Motor neuron (in vitro differentiated cells): ENCODE measurements at places on chromosomes 6 and 20. TPM values are rescaled to one million over a fixed set of nuclear protein-coding genes. Genes with fewer than 3 reads are reported as not detected.

GRCh38 chr6:107816818-107817217 lies 7.3 kb downstream of the SCML4 start:
- ATAC-seq = no peak

- ATAC-seq = no peak
Observed at GRCh38 chr6:27891320-27891875, 20.8 kb downstream of the OR2B2 start.

GRCh38 chr20:53884859-53885541 lies 185.4 kb downstream of the BCAS1 start:
- no peak for ATAC-seq

DNA sequence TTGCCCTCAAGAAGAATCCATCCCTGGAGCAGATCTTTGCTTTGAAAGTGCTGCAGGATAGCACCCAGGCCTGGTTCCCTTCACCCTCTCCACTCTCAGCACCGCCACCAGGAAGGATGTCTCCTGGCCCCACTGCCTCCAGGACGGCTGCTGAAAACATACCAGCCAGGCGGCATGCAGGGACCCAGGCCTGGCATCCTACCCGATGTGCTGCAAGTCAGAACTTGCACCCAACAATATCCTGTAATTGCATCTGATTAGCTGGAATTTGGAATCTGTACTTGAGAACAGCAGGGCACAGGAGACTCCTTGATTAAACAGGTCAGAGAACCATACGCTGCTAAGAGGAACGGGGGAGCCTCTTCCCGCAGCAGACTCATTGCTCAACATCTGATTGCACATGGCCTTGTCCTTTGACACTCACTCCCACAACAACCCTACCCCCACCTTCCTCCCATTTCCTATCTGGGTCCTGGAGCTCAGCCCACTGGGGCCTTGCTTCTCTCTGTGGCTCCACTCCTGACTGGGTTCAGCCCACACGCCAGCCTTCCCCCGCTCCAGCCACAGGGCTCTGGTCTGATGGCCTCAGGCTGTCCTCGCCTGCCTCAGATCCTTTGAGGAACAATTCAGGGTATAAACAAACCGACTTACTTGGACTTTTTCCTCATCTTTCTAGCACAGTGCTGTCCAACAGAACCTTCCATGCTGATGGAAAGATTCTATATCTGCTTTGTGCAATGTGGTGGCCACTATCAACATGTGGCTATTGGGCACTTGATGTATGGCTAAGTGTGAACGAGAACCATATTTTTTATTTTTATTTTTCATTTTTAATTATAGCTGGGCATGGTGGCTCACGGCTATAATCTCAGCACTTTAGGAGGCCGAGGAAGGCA lies 78.0 kb downstream of the FGD2 start:
- no peak for ATAC-seq

Gene MLIP
- total RNA-seq = 11.5 TPM in 2 replicates

DNA sequence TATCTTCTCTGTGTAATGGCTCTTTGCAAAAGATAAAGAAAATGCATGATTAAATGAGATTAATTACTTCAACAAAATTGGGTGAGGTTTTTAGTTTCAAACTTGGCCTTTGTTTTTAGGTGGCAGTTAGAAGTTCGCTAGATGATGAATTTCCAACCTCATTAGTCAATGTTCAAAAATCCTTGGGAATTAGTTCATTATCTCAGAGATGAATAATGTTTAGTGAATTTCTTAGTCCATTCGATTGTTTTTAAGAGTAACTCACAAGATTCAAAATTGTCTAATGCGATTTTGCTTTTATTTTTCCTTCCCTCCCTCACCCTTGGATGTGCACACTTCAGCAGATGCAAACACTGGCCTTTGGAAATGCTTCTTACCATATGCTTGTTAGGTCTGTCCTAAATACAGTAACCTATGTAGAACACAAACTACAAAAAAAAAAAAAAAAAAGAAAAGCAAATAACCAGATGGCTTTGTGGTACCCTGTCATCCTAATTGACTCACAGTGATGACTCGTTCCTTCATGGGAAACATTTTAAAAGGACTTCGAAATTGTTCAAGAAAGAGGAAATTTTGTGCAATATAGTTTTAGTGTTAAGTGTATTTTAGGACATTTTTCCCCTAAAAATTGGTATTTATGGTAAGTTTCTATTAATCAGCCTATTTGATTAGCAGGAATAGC lies 66.7 kb downstream of the FAM229B start:
- ATAC-seq = peak; percentile 66

DNA sequence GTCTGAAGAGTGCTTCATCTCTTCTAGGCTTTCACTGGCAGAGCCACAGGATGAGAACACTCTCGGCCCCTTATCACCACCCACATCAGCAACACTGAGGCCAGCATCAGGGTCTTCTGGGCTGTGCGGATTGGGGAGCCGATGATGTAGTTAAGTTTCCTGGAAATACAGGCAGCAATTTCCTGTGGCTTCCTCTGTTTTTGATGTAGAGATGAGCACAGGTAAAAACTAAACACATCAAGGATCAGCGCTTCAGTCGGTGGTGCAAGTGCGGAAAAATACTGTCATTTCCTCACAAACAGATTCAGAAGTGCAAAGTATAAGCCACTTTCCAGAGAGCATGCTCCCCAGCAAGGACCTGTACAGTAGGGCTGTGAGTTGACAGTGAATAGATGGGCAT lies 62.6 kb downstream of the BACH2 start:
- ATAC-seq = no peak

Gene C6orf163
- total RNA-seq = 1.2 and 3.0 TPM in 2 replicates

Gene FOXC1
- 14.1 and 23.4 TPM in 2 replicates for total RNA-seq

DNA sequence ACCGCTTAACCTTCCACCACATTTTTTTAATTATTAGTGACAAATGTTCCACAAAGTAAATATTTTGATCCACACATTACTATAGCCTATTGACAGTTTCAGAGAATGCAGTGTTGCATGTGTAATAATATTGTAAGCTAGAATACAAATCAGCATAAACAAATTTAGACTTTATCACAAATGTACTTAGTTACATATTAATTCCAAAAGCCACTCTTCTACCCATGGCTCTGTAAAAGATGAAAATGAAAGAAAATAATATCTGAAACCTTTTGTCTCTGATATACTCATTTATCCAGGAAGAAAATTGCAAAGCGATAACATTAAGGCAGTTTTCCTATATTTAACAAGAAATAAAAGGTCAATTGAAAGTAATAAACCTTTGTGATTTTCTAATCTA lies 954.0 kb upstream of the MAN1A1 start:
- ATAC-seq = no peak

DNA sequence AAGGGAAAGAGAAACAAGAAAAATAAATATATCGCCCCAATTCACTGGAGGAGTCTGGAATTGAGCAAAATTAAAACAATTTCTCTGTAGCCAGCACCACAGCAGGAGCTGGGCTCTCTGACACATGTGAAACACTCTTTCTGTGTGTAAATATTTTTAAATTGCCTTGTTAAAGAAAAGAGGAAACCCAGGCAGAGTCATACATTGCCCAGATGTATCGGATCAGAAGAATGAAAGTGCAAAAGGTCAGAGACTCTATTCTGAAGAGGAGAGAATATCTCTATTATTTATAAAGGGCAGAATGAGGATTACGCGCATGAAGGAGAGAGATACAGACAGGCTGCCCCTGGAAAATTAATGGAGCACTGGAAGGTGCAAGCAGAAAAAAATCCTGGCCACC lies 127.0 kb upstream of the MAN1A1 start:
- ATAC-seq = no peak

DNA sequence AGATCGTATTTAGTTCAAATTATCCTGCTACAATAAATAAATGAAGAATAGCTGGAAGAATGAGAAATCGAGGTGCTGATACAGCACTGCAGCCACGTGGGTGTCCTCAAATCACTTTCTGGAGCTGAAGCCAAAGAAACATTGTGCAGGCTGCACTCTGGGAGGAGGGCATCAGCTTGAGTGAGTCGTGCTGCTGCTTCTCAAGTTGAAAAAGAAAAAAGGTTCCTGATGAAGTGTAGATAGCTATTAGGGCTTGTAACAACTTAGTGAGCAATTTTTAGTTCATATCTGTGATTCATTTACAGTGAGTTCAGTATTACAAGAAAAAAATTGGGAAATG lies 40.5 kb downstream of the DSE start:
- peak; percentile 59 for ATAC-seq

GRCh38 chr20:9515741-9516233 lies 1.4 kb downstream of the LAMP5 start:
- ATAC-seq = no peak

DNA sequence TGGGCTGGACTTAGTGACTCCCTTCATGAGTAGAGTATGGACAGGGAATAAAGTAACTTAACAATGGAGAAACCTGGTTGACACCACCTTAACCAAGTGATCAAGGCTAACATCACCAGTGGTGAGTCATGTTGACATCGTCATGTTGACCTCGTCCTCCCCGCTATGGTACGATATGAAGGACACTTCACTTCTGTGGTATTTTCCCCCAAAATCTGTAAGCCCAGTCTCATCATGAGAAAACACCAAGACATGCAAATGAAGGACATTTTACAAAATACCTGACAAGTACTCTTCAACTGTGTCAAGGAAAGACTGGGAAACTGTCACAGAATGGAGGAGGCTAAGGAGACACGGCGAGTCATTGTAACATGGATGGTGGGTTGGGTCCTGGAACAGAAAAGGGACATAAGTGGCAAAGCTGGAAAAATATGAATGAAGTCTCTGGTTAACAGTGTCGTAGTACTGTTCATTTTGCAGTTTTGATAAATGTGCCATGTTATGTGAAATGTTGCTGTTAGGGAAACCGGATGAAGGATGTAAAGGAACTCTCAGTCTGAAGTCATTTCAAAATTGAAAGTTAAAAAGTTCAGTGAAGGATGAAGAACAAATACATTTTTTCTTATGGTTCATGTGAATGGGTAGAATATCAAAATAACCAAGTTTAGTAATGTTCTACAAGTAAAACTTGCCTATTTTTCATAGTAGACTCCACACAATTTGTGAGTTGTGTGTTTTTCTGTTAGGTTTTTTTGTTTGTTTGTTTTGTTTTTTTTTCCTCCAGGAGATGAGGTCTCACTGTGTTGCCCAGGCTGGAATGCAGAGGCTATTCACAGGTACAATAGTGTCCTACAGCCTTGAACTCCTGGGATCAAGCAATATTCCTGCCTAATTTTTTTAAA lies 247.5 kb downstream of the TMEM242 start:
- ATAC-seq = no peak

DNA sequence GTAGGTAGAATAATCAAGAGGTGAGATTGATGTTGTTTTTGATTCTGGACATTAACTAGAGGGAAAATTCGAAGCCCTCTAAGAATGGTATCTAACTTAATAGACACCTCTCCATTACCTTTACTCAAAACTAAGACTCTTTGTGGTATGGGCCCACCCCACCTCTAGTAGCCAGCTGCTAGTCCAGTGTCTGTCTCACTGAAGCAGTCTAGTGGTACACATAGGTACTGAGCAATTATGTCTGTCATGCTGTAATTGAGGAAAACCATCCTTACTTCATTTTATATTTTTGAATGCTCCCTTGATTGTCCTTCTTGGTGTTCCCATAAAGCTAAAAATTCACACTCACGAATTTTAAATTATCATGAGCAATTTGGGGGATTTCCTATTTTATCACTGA lies 290.7 kb downstream of the ARHGAP18 start:
- no peak for ATAC-seq

Gene LAMP5
- 100 and 101 TPM in 2 replicates for total RNA-seq

DNA sequence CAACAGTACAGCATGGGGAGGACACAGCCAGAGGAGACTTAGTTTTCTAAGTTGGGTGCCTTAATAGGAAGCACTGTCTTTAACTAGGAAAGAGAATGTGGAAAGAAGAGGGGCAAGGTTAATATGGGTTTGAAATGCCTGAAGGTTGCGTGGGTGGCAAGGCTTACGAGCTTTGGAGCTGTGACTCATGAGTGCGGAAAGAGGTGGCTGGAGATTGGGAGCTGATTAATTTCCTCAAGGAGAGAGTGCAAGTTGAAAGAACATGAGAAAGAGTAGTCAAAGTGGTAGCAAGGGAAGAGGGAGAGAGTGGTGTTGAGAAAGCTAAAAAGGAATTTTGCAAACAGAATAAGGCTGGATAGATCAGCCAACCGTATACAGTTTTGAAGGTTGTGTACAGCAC lies 315.1 kb upstream of the PRND start:
- ATAC-seq = no peak
